ENCODE measurements at places on chromosomes 2 and 18.

GRCh38 chr18:70415823-70416488, 127.1 kb downstream of the SOCS6 start:
- no peak for DNase-seq

DNA sequence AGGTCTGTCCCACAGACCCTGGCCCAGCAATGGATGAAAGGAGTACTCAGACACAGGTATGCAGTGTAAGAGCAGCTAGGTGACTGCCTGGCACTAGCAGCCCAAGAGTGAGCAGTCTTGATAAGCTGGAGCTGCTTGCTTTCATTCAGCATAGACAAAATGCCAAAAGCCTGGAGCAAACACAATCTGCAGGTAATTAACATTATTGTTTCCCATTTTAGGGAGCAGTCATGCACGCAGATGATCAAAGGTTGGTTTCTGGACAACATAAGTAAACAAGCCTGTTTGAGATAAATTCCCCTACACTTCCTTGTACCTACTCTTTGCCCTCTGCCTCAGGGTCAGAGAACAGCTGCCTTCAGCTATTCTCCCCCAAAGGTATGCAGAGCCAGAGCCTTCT, 73.7 kb upstream of the MSTN start:
- no peak for DNase-seq

DNA sequence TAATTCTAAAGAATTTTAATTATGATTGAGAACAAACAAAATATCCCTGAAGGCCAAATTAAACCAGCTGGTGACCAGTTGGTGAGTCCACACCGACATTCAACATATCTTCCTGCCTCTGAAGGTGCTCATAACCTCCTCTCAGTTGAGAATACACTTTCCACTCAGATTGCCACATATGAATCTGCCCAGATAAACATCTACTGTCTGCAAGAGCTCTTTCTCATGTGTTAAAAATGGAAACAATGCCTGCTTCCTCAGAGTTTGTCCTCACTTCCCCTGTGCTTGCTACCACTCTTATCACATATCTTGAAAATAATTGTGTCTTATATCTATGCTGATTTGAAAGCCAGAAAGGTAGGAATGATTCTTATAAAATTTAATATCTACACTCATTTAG, 177.7 kb upstream of the GULP1 start:
- DNase-seq: no peak

DNA sequence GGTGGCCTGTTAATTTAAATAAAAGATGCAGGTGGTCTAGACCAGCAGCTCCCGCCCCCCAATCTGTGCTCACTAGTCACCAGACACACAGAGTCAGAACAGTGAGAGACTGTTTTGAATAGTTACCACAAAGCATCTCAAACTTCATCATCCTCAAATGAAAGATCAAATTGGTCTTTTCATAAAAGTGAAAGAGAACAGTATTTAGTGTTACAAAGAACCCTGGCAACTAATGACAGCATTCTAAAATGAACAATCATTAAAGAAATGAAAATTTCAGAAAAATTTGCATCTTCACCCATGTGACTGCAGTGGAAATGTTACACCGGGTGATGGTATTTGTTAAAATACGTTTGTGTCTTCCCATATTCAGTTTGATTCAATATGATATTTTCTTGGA, 65.5 kb upstream of the PMAIP1 start:
- DNase-seq: no peak

GRCh38 chr2:187118331-187119099, 269.5 kb upstream of the ZSWIM2 start:
- no peak for DNase-seq

DNA sequence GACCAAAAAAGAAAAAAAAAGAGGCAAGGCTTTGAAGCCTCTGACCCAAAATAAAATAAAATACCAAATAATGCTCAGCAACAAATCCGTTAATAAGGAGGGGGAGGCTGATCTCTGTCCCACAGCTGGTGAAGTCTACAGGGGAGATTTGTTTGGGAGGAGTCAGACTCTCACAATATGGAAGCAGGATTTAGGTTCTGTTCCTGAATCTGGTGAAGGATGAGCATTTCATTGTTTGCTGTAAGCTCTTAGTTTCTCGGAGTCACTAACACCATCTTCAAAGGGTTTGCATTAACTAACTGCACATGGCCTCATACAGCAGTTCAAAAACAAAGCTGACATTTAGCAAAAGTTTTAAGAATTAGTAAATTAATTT, 339.4 kb upstream of the TNP1 start:
- DNase-seq: no peak

GRCh38 chr2:236959876-236960275, 125.8 kb upstream of the COPS8 start:
- no peak for DNase-seq

DNA sequence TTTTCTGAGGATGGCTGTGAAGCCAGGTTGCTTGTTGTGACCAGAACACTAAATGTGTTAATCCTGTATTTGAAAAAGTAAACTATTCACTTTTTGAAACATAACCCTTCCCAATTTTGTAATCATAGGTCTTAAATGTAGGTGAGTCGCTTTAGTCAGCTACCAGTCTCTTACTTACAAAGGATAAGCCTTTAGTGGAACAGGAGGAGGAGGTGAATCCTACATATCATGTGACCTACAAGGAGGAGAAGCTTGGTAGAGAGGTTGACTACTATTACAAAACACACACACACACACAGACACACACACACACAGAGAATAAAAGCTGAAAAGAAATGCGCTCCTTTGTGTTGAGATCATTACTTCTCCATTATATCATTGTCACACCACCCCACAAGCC, 59.9 kb upstream of the SPAG16 start:
- no peak for DNase-seq

- DNase-seq: no peak
Observed at GRCh38 chr2:9556121-9556743, 602 bp upstream of the ADAM17 start.

- DNase-seq: no peak
Observed at GRCh38 chr18:13623348-13623747, 103.0 kb downstream of the FAM210A start.

GRCh38 chr2:200174433-200175216, 131.9 kb upstream of the SPATS2L start:
- no peak for DNase-seq

GRCh38 chr2:134078354-134078753, 175.5 kb upstream of the MGAT5 start:
- peak; percentile 19 for DNase-seq

DNA sequence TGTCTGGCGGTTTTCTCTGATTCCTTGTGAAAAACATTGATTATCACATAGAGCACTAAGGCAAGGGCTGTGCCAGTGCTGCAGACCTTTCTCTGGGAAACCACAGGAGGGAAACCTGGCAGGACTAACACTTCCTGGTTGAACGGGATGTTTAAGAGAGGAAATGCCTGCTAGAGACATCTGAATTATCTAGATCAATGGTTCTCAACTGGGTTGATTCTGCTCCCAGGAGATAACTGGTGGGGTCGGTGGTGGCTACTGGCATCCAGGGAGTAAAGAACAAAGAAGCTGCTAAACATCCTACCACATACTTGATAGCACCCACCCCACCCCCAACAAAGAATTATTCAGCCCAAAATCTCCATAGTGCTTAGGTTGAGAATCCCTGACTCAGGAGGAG, 37.5 kb downstream of the DDX18 start:
- no peak for DNase-seq

DNA sequence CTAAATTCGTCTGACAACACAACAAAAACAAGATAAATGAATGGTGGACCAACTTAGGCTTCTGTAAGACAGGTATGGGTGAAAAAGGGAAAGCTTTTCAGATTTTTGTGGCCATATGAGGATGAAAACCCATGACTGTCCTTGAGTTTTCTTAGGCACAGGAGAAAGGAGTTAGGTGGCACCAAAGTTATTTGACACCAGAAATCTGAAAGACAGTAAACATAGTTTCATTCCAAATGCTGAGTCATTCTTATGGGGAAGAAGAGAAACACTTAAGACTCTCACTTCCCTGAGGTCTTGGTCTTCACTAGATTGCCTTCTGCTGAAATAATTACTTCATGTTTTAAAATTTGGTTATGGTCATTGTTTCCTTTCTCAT, 5.2 kb upstream of the GPD2 start:
- no peak for DNase-seq

DNA sequence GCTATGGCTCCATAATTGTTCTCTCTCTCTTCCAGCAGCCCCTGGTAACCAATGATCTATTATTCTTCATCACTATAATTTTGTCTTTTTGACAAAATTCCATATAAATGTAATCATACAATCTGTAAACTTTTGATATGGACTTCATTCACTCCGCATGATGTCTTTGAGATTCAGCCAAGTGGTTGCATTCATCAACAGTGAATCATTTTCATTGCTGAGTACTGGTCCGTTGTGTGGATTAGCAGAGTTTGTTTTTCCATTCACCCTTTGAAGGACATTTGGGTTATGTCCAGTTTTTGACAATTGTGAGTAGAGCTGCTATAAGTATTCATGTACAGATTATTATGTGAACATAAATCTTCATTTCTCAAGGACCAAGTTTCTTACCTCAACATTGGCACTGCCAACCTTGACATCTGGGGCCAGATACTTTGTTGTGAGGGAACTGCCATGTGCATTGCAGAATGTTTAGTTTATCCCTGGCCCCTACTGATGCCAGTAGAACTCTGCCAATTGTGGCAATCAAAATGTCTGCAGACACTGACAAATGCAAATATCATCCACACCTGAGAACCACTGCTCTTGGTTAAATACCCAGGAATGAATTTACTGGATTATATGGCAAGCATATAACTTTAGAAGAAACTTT, 48.4 kb upstream of the BCL2L11 start:
- DNase-seq: no peak

GRCh38 chr2:104092886-104093285, 761.0 kb upstream of the POU3F3 start:
- DNase-seq: no peak

DNA sequence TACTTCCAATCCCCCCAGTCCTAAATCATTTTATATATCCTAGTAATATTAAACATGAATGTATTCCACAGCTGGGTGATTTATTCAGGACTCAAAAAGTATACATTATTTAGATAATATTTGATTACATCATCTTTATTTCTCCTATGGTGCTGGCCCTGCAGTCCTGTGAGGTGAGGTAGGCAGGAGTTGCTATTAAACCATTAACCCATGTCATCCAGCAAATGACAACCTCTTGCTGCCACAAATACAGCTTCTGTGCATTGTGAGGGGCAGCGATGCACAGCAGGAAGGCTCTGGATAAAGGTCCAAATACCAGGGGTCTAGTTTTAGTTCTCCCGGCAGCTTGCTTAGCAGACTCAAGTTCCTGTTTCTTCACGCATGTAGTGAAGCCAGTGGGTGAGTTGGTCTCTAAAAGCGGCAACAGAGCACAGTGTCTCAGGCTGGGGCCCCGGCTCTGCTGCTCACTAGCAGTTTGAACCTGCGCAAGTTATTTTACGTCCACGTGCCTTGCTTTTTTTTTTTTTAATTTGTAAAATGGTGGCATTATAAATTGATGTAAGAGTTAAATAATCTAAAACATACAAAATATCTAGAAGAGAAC, 36.1 kb downstream of the INSIG2 start:
- no peak for DNase-seq

GRCh38 chr2:39399570-39399969, 37.5 kb downstream of the MAP4K3 start:
- DNase-seq: no peak

- no peak for DNase-seq
Observed at GRCh38 chr2:66576561-66577320, 141.8 kb downstream of the MEIS1 start.

DNA sequence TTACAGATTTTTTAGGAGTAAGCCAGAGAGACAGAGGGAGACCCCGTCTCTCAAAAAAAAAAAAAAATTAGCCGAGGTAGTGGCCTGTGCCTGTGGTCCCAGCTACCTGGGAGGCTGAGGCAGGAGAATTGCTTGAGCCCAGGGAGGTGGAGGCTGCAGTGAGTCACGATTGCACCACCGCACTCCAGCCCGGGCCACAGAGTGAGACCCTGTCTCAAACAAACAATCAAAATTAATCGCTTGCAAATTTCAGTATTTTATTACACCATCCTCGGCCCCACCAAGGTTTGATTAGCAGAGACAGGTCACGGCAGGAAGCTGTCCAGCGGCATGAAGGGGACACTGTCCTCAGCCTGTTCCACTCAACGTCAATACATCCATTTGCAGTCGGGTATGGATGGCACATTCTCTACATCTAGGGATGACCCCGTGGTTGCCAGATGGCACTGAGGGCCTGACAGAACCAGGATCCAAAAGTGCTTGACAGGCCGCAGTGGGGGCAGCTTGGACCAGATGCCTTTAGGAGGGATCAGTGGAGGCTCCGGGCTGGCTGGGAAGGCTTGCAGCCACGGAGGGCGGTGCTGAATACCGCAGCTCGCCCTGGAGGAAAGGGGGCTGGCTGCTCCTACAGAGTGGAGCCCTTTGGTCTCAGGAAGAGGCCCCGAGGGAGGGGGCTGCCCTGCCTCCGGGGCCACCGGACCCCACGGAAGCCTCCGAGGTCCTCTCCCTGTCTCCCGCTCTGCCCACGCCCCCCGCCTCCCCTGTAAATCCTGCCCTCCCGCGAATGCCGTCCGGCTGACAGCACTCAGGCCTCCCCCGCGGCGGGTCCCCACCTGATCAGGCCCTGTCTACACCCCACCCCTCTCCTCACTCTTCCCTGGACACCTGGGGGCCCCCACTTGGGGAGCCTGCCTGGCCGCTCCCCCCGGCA, 13.1 kb downstream of the ASPRV1 start:
- no peak for DNase-seq

GRCh38 chr18:78901923-78902794, 77.5 kb upstream of the SALL3 start:
- DNase-seq: no peak

DNA sequence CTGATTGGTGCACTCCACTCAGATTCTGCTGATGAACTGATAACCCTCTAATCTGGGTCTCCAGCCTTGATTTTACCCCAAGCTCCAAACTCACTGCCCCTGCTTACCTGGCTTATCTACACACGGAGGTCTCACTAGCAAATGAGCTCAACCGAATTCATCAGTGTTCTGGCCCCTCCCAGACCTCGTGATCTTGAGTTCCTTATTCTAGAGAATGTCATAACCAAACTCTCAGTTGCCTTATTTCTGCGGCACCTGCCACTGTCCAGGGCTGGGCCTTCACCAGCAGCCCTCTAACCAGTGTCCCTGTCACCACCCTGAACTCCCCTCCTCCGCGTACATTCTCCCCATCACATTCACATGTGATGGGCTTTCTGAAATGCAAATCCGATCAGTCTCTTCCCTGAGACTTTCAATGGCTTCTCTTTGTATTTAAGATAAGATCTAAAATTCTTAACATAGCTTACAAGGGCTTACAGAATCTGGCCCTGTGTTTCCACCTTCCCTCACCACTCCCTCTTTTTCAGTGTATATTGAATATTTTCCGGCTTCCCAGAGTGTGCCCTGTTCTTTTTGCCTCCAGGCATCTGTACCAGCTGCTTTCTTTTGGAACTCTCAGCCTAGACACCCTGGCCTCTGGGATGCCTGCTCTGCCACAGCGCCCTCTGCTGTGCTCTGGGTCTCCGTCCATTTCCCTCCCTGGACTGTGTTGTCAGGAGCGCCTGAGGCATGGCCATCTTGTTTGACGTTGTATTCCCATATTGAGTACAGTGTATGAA, 31.1 kb downstream of the NAB1 start:
- DNase-seq: peak; percentile 8

DNA sequence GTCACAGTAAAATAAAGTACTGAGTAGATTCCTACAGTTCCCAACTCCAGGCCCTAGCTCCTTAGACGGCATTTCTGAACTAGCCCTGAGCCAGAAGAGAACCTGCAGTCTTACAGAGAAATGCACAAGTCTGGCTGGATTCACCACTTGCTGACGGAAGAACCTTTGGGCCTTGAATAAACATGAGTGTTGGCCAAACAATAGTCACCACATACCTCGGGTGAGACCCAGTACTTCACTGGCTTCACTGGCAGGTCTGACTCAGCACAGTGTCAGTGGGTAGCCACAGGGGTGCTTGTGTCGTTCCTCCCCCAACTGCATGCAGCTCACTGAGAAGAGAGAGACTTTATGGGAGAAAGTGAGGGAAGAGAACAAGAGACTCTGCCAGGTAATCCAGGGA, 88.9 kb downstream of the TMEM185B start:
- DNase-seq: no peak
